ENCODE measurements at places on chromosomes 3 and 15.

DNA sequence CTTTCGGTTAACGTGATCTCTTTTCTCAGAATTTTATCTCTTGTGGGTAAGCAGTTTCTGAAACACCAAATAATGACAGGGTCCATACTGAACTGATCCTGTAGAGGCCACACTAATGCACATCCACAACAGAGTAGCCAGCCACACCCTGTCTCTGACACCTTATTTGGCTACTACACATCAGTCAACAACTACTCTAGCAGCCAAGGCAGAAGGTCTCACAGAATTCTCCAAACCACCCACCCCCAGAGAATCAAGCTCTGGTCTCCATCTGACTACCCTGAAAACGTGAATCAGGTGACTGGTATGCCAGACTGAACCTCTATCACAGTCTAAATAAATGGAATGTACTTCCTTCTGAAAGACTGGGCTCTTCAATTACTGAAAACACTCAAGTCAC lies 38.0 kb downstream of the EDC3 start:
- no peak for DNase-seq

DNA sequence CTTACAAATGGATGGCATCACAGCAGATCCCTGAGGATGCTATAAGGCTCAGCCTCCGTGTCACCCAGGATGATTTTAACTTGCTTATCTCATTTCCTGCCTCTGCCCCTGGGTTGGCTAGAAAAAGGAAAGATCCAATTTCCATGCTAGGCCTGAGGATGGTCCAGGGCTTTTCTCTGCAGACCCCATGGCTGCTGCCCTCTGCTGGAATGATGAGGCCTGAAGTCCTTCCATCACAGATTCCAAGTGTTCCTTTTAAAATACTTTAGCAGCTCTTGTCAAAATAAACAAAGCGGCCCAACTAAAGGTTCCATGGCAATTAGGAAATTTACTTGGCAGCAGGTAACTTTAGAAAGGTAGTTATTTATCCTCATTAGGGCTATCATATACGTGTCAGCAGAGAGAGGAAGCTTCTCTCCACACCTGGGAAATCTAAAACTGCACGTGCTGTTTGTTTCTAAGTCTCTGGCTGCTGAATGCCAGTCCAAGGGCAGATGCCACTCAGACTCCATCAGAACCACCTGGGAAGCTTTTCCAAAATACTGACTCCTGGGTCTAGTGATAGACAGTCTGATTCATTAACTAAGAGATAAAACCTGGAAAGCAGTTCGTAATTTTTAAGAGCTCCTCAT lies 401.9 kb upstream of the IL12A start:
- no peak for DNase-seq

GRCh38 chr15:90862964-90863778 lies 5.2 kb upstream of the FURIN start:
- no peak for DNase-seq

GRCh38 chr3:23797491-23797890 lies 8.3 kb upstream of the UBE2E1 start:
- no peak for DNase-seq

GRCh38 chr3:184911570-184911969 lies 99.6 kb downstream of the VPS8 start:
- DNase-seq = no peak
